ENCODE measurements at places on chromosomes 7 and 10. TPM values are rescaled to one million over a fixed set of nuclear protein-coding genes. Genes with fewer than 3 reads are reported as not detected.

The PRLHR gene
- under 0.01 TPM for total RNA-seq

The C10orf53 gene
- total RNA-seq = not detected

The ATP6V0A4 gene
- 4.1 TPM for total RNA-seq

The CLRN3 gene
- 0.39 TPM for total RNA-seq

The MYL7 gene
- total RNA-seq = 2.0 TPM

The ITGA8 gene
- total RNA-seq = 17.5 TPM

The ELN gene
- 321 TPM for total RNA-seq

All from skin of body (tissue), 3 donors.